ENCODE measurements at places on chromosomes 7 and 10.

- no peak for DNase-seq
Measured at GRCh38 chr10:7277432-7277831, 133.4 kb downstream of the SFMBT2 start.

DNA sequence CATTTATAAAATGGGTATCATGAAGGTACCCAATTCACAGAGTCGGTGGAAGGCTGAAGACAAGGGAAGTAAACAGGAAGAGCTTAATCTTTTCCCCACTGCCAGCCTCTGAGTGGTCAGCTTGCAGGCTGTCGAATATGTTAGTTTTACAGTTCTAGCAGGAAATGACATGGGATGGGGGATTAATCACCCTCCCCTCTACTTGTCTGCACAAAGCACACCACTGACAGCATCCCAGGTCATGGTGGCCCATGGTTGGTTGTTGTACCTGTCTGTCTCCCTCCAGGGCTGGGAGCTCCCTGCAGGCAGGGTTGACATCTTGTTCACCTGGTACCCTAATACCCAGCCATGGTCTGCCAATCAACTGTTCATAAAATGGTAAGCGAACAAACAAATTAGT lies 55.6 kb downstream of the GRB10 start:
- DNase-seq, result peak; percentile 21

DNA sequence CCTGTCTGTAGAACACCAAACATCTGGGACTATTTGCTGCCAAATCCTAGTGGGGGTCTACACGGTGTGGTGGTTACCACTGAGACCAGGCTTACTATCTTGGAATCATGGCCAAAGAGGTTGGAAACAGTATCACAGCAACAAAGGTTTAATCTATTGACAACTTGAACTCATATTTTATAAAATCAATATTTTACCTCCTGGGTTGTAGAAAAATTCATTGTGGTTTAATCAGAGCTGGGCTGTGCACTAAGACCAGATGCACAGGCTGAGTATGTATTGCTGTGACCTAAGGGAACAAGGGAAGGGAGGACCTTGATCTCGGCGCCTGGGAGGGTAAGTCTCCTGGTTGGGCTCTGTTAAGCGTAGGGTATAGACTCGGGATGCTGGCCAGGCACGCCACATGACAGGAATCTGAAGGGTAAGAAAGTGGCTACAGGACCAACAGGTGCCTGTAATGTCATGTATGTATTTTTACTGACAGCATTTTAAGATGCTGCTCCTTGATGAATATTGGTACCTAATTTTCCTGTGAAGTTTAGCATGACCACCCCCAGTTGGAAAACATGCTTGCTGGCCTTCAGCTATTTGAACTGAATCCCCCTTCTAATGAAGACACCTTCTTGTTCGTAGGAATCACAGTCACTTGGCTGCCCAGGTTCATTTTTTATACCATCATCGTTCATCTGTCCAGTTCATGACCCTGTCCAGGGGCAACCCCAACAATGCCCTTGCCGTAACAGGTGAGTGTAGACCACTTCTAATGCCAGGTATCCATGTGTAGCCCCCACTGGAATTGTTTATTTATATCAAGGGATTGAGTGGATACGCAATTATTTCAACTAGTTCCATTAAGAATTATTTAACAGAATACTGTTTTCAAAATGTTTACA lies 79.5 kb downstream of the EZH2 start:
- DNase-seq, result no peak

- no peak for DNase-seq
Measured at GRCh38 chr7:134165252-134165651, 38.1 kb downstream of the LRGUK start.

DNA sequence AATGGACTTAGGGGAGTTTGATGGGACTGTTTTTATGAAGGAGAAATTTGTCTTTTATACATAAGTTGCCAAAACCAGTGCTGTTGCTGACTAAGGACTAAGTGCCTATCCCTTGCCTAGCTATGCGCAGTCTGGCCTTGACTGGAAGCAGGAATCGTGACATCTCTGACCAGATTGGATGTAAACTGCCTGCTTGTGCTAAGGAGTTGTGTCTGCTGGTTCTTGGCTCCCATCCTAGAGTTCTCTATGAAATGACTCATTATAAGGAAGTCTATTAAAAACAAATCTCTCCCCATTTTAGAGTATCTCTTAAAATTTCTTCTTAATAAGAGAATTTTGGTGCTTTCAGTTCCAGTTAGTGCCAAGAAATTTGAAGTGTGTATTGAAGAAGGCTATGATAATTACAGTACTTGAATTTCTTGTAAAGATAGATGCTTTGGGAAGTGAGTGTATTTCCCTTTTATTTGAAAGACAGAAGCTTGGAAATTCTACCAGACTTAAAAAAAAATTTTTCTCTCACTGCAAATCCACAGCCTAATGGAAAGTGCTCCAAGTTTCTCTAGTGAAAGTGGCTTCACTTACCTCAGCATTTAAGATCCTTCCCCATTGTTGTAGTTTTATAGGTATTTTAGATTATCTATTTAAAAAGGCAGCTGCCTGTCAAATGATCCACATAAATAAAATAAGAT lies 77.6 kb downstream of the BICC1 start:
- peak; percentile 97 for DNase-seq

DNA sequence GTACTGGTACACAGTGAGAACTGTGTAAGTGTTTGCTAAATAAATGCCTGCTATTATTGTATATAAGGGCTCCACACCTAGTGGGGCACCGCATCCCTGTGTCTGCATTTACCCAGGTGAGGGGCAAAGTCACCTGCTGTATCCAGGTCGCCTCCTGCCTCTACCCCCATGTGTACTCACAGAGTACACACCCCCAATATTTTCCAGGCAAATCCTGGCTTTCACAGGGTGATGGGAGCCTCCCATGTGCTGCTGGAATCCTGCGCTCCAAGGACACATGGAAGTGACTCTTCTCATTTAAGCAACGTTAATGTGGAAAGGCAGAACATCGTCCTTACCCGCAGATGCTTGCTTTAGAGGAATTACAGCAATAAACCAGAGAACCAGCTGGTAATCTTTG lies 48.2 kb downstream of the ARHGAP22 start:
- DNase-seq, result no peak

DNA sequence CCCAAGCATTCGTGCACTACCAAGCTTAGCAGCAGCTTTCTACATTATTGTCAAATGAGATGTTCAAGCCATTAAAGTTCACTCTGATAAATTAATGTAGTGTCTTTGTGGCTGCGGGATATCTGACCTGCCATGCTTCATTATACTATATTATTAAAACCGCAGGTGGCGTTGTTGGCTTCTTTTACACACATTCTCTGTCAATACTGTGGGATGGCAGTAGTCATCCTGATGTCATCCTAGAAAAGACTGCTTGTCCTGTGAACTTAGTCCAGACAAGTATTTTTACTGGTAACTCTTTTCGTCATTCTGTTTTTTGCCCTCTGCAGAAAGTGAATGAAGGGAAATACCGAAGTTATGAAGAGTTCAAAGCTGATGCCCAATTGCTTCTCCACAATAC lies 103.9 kb downstream of the ZMYND11 start:
- DNase-seq, result peak; percentile 8

DNA sequence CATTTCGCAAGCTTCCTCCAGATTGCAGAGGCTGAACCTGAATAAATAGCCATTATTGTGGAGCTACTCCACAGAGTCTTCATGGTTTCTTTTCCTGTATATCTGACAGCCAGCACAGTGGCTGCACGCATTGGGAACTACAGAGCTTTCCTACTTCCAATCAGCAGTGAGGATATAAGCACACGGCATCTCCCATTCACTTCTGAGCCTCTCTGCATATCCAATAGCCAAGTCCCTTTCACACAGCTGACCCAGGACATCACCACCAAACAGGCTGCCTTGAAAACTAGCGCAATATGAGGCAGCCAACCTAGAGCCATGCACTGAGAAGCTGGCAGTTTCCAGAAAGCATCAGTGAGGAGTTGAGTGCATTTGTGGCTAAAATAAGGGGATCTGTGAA lies 11.6 kb downstream of the C10orf90 start:
- DNase-seq, result no peak

- DNase-seq, result peak; percentile 71
Measured at GRCh38 chr10:94287336-94287735, 75.4 kb downstream of the NOC3L start.

GRCh38 chr10:21396889-21397288 lies 128.6 kb downstream of the SKIDA1 start:
- no peak for DNase-seq

Data from choroid plexus epithelial cell (primary cell).